ENCODE measurements at places on chromosomes 7 and 10. TPM values are rescaled to one million over a fixed set of nuclear protein-coding genes. Genes with fewer than 3 reads are reported as not detected.

DNA sequence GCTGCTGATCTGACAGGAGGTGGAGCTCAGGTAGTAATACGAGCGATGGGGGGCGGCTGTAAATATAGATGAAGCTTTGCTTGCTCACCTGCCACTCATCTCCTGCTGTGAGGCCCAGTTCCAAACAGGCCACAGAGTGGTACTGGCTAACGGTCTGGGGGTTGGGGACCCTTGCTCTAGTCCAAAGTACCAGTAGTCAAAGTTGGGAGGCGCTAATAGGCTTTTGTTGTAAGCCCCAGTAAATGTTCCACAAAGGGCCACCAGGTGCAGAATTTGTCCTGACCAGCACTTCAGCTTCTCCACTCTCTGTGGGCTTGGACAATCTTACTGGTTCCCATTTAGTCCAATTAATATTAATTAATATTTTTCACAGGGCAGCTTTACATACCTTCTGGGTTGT is 206.6 kb downstream of the ACTR3B start:
- no peak for DNase-seq
- H3K27ac ChIP-seq: no peak overlapping the region
- H3K27me3 ChIP-seq: no peaks in the 10 kb centered on the region
- H3K4me3 ChIP-seq: no peak overlapping the region
- no peaks in the 10 kb centered on the region for H3K36me3 ChIP-seq

The ACBD5 gene
- 22.0 TPM for total RNA-seq

DNA sequence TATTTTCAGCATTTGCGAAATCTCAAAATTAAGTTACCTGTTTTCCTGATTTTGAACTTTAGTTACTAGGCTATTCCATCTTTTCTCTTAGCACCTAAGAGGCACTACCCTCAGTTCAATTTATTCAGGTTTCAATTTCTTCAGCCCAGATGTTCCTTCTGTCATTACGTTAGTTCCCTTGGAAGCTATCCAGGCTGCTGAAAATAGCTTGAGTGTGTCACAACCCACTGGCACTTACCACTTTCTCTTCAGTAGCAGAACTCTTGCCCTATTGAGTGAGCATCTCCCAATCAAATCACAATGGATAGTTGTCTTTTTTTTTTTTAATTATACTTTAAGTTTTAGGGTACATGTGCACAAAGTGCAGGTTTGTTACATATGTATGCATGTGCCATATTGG is 332.7 kb upstream of the LRGUK start:
- no peak for DNase-seq
- H3K27ac ChIP-seq: no peak overlapping the region
- no peak overlapping the region for H3K4me3 ChIP-seq
- no peaks in the 10 kb centered on the region for H3K27me3 ChIP-seq

The NEUROG3 gene
- total RNA-seq: not detected

The IL2RA gene
- 59.2 TPM for total RNA-seq

- no peak for DNase-seq
- H3K4me1 ChIP-seq: peaks cover 28% of the 10 kb centered on the region
- H3K36me3 ChIP-seq: peaks cover 11% of the 10 kb centered on the region
- H3K27ac ChIP-seq: no peak overlapping the region
- no peaks in the 10 kb centered on the region for H3K27me3 ChIP-seq
- H3K4me3 ChIP-seq: no peak overlapping the region
Measured at GRCh38 chr10:28214219-28214618, 88.6 kb downstream of the MPP7 start.

GRCh38 chr10:19654576-19654975 is 161.7 kb upstream of the PLXDC2 start:
- no peak for DNase-seq
- no peaks in the 10 kb centered on the region for H3K36me3 ChIP-seq
- no peaks in the 10 kb centered on the region for H3K27me3 ChIP-seq
- no peak overlapping the region for H3K4me3 ChIP-seq
- no peak overlapping the region for H3K27ac ChIP-seq

The AGAP3 gene
- 53.0 TPM for total RNA-seq

The TAS2R41 gene
- 0.99 TPM for total RNA-seq

The LRRN3 gene
- 16.0 TPM for total RNA-seq

The CYP3A4 gene
- not detected for total RNA-seq

GRCh38 chr7:106871793-106872571 is 6.9 kb downstream of the PIK3CG start:
- H3K27ac ChIP-seq: peak overlapping the region; percentile 86
- no peak for DNase-seq
- H3K4me1 ChIP-seq: peaks cover 52% of the 10 kb centered on the region
- H3K36me3 ChIP-seq: peaks cover 14% of the 10 kb centered on the region
- H3K27me3 ChIP-seq: no peaks in the 10 kb centered on the region

The STAG3 gene
- total RNA-seq: 4.0 TPM
